Activated naive CD4-positive, alpha-beta T cell treated with Interleukin-2 at 50 U/mL for 16 hours (primary cell): ENCODE measurements at places on chromosomes 5 and 9.
A peak's percentile ranks its signal among the peaks of the same experiment; 100 is the strongest.

DNA sequence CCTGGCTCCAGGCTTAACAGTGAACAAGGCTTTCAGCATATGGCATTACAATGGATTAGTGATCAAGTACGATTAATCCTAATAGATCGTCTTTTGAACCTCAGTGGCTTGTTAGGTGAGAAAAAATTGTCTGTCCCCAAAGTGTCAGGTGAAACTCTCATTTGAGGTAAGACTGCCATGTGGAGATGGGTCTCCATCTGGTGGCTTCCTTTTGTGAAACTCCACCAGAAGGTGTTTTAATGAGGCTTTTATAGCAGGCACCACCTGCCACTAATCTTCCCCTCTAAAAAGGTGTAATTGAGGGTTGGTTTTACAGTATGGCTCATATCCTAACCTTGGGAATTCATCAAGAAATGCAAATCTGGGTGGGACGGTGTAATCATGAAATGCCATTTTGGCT is 471.1 kb upstream of the MPDZ start:
- no peak for DNase-seq

- no peak for DNase-seq
Measured at GRCh38 chr9:123893831-123894460, 36.0 kb downstream of the DENND1A start.

- DNase-seq = no peak
Measured at GRCh38 chr5:115306011-115306536, 9.6 kb upstream of the CCDC112 start.

- no peak for DNase-seq
Measured at GRCh38 chr5:125894383-125894782, 528.8 kb upstream of the GRAMD2B start.

DNA sequence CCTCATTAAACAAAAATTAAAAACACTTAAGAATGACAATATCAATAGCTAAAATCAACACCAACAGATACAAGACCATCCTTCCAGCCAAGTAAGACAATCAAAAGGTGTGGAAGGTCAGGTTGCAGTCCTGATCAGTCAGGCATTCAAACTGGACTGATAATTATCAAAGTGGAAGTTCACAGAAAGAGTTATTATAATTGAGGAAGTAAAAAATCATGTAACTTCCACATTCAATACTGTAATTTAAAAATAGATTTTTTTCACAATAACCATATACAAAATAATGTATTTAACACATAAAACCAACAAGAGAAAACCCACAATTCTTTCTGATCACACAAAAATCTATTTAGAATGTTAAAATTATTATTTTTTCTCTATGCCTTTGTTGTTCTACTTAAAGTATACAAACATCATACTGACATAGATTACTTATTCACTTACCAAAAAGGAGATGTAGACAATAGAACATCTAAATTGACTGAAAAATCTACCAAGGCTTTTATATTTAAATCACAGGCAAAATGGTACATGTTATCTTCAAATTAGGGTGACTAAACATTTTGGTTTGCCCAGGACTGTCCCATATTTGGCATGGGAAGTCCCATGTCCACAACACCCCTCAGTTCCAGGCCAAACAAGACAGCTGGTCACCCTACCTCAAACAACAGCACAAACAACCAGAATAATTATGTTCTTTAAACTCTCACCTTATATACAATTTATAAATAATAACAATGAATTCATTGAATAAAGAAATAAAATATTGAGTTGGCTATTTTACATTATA is 142.5 kb upstream of the SLC24A2 start:
- DNase-seq = no peak

DNA sequence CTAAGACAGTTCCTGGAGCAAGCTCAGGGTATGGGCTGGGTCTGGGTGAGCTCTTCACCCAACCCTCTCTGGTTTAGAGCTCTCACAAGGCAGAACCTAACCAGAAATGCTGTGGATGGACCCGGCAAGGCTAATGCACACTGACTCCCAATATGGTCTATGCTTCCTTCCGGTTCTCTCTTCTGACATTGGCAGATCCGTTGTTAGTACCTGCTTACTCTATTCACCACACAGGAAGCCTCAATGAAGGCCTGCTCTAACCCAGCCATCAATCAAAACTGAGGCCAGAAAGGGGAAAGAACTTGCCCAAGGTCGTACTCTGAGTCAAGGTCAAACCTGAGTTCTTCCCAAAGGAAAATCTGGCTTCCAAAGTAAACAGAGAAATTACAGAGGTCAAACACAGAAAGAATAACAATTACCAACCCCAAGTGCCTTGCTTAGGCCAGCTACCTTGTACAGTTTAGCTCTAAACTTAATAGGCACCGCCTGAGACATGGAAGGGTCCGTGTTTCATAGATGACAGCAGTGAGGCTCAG is 46.0 kb upstream of the AKNA start:
- DNase-seq = no peak

- no peak for DNase-seq
Measured at GRCh38 chr9:71268871-71269635, 147.6 kb upstream of the TRPM3 start.

DNA sequence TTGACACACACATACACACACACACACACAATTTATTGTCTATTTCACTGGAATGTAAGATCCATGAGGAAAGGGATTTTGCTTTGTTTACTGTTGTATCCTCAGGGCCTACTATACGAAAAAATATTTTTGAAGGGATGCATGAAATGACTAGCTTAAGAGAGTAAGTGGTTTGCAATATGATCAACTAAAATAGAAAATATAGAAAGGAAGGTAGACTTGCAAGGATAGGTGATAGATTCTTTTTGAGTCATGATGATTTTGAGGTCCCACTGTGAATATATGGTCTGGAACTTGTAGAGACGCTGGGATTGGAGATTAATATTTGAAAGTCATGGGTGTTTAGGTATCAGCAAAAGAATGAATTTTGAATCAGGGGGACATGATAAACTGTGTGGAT is 28.9 kb upstream of the OTULIN start:
- no peak for DNase-seq

GRCh38 chr9:127540664-127541041 is 71.4 kb upstream of the STXBP1 start:
- DNase-seq = no peak

DNA sequence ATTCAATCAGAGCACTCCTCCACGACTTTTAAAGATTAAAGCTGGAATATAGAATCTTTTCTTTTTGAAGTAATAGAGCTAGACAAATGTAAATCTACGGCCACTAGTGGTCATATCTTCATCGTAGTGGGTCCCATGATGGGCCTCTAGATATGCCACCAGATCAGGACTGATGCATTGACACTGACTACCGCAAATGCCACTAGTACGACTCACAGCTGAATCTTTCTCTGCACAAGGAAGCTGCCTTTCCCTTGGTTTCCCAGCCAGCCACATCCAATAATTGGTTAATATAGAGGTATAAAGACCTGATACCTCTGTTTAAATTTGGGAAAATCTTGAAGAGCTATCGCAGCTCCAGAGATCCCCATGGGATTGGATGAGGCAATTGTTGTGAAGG is 37.8 kb upstream of the ADRB2 start:
- no peak for DNase-seq

DNA sequence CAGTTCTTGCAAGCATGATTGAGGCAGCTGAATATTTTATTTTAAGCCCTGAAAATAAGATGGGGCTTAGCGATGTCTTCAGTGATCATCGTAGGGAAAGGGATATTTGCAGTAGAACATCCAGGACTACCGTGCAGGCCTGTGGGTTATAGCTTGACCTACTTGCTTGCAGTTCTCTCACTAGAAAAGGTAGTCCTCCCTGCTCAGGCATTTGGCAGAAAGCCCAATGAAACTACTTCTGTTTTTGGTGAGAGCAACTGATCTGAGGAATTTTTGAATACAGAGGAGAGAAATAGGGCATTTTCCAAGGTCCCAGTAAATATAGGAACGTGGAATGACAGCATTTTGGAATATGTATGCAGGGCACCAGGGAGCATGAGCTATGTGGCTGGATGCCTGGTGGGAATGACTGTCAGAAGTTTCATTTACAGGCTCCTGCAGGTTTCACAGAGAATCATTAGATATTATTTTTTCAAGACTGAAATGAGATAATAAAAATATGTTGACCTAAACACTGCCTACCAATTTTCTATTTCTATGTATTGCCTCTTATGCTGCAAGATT is 417.9 kb upstream of the ACTBL2 start:
- DNase-seq = no peak

DNA sequence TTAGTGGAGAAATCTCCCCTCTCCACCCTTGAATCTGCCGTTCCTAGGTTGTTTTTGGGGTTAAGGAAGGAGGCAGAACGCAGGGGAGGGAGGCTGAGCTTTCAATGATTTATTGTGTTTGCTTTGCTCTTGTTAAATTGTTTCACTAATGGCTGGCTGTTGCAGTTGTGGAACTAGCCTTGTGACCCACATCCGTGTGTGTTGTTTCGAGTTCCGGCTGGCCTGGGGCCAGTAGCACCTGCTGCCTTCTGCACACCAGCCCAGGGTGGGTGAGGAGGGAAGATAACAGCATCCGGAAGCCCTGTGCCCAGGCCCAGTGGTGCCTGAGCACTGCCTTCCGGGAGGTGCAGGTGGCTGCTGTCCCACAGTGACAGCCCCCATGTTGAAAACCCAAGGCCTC is 3.6 kb downstream of the ERGIC1 start:
- DNase-seq = no peak

DNA sequence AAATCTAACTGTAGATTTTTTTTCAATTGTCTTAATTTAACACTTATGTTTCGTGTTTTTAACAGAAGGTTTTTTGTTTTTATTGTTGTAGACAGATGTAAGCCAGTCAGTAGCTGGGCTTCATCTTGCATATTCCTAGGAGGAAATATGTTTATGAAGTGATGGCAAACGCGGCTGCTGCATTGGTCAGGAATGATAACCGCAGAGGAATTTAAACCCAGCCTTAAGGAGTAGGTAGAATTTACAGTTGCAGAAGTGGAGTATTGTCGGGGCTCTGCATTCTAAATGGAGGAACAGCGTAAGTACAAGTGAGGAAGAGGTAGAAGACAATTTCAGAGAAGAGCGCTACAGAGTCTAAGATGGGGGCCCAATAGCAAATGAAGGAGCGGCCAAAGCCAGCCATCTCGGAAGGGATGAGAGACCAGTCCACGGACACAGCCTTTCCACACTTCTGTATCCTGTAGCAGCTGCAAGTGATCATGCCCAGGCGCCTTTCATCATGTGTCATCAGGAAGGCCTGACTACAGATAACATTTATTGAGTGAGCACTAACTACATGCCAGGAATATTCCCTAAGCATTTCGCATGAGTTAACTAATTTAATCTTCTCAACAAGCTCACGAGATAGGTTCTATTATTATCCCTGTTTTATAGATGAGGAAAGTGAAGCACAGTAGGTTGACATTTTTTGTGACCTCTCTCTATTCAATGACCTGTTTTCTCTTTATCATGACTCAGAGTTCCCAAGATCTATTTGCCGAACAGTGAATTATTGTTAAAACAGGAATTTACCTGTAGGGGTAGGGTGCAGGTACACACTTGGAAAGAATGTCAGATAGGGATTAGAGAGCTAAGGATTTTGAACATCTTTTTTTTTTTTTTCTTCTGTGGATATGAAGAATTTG is 38.1 kb downstream of the CMYA5 start:
- no peak for DNase-seq

DNA sequence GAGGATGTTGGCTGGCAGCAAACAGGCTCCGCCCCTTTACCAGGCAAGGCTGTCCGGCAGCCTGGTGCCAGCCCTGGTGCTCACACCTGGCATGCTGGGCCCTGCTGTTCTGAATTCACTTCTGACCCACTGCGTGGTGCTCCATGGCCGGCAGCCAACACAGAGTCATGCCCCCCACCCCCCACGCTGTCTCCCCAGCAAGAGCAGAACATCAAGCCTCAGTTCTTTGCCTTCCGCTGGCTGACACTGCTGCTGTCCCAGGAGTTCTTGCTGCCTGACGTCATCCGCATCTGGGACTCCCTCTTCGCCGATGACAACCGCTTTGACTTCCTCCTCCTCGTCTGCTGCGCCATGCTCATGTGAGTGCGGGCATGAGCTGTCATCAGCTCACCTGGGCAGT is 12.6 kb upstream of the ENDOG start:
- no peak for DNase-seq

GRCh38 chr5:128303593-128303992 is 220.0 kb downstream of the SLC12A2 start:
- DNase-seq = no peak

DNA sequence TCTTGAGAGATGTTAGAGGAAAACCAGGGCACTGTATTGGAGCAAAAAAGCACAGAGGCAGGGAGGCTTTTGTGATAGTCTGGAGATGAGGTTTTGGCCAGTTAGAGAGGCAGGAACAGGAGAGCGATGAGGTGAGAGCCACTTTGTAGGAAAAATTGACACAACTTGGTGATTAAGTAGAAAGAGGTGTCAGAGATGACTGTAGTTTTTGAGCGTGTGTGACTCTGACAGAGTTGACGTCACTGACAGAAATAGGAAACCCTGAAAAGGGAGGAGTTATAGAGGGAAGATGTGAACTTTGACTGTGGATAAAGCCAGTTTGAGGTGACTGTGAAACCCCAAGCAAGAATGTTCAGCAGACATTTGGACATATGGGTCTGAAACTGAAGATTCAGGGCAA is 15.7 kb downstream of the NFX1 start:
- peak; percentile 16 for DNase-seq

GRCh38 chr9:127899128-127899943 is at the start of gene ST6GALNAC6:
ST6GALNAC6 (minus strand) TSS chr9:127899603; CDS start chr9:127897981, 1,622 bp downstream.
- peak; percentile 77 for DNase-seq

GRCh38 chr5:129904102-129904666 is at the start of gene CHSY3:
CHSY3 (plus strand) TSS chr5:129904465.
- DNase-seq = peak; percentile 22

GRCh38 chr5:157347301-157348048 is 81.6 kb downstream of the CYFIP2 start:
- DNase-seq = no peak

- DNase-seq = no peak
Measured at GRCh38 chr9:125119643-125120286, 23.6 kb downstream of the SCAI start.

- no peak for DNase-seq
Measured at GRCh38 chr5:39100851-39101396, 26.7 kb upstream of the RICTOR start.

GRCh38 chr9:27539479-27540441 is 10.1 kb upstream of the MOB3B start:
- DNase-seq = no peak

GRCh38 chr5:79938468-79938867 is 52.6 kb downstream of the MTX3 start:
- no peak for DNase-seq

DNA sequence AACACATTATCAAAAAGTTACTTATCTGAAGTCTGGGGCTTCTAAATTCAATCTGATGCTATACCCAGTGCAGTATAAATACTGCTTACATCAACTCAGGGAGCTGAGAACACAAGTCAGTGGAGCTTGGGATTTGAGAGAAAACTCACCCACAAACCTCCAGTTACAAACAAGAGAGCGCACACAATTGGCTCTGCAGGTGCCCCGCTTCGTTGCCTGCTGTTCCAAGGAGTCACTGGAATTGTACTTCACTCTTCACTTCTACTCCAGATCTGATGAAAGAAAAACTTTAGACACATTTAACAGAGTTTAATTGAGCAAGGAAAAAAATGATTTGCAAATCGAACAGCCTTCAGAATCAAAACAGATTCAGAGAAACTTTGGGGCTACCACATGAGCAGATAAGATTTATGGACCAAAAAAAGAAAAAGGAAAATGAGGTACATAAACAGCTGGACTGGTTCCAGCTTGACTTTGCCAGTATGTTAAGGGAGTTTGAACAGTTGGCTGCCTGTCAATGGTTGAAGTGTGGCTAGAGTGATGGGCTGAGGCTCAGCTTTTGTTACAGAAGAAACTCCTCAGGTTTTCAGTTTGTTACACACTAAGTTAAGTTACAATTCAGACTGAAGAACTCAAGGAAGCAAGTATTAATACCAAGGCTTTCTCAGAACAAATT is 156.6 kb downstream of the AOPEP start:
- no peak for DNase-seq
